ENCODE measurements at places on chromosomes 2 and 18. TPM values are rescaled to one million over a fixed set of nuclear protein-coding genes. Genes with fewer than 3 reads are reported as not detected.

Gene TMSB10
- total RNA-seq = 2,814 TPM

Gene CXCR4
- total RNA-seq = 93.5 TPM

Gene SNORC
- 0.40 TPM for total RNA-seq

Gene ALPG
- total RNA-seq = not detected

Gene MPP4
- total RNA-seq = 15.8 TPM

Gene LRRTM4
- not detected for total RNA-seq

Gene ASPRV1
- 0.14 TPM for total RNA-seq

Gene SUMO1
- total RNA-seq = 146 TPM

Gene DNAH7
- total RNA-seq = 0.13 TPM

Gene RFX8
- 2.0 TPM for total RNA-seq

Gene MAP3K19
- not detected for total RNA-seq

Gene C2orf72
- total RNA-seq = under 0.01 TPM

Gene FRZB
- not detected for total RNA-seq

Gene ANO7
- total RNA-seq = 1.7 TPM

Gene HDHD2
- 16.9 TPM for total RNA-seq

Gene PTPN4
- 41.1 TPM for total RNA-seq

Gene TEX44
- not detected for total RNA-seq

Gene FOXI3
- total RNA-seq = not detected

Gene EML6
- total RNA-seq = 0.80 TPM

Gene ZNF521
- 181 TPM for total RNA-seq

Gene AGXT
- not detected for total RNA-seq

Gene DPP10
- not detected for total RNA-seq

Gene CRYGD
- not detected for total RNA-seq

Gene DTNA
- 19.8 TPM for total RNA-seq

Gene SRD5A2
- under 0.01 TPM for total RNA-seq

Gene IKZF2
- 0.93 TPM for total RNA-seq

Gene BARD1
- total RNA-seq = 19.9 TPM

Gene FIGN
- total RNA-seq = 6.5 TPM

Gene DRC1
- not detected for total RNA-seq

Measured in thoracic aorta endothelial cell (primary cell).